ENCODE measurements at places on chromosomes 11 and 22. TPM values are rescaled to one million over a fixed set of nuclear protein-coding genes. Genes with fewer than 3 reads are reported as not detected.

DNA sequence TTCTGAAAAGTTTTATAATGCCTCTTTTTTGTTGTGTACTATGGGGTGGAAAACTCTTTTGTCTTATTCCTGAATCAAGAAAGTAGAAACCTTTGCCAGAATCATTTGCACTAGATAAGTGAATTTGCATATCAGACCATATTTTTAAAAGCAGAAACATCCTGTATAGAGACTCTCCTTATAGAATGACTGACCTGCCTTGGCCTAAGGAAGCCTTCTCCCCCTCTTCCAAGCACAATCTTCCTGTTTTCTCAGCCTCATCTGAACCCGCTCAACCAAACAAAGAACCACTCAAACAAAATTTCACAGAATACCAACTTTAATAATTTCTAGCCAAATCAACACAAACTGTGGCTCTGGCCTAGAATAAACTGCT, 60.3 kb downstream of the SIK3 start:
- no peak for DNase-seq

- DNase-seq: peak; percentile 78
These were observed at the start of gene KMT5B for GRCh38 chr11:68213135-68213515. Gene KMT5B (minus strand): TSS chr11:68213296. CDS start chr11:68190076, 23,220 bp downstream.

DNA sequence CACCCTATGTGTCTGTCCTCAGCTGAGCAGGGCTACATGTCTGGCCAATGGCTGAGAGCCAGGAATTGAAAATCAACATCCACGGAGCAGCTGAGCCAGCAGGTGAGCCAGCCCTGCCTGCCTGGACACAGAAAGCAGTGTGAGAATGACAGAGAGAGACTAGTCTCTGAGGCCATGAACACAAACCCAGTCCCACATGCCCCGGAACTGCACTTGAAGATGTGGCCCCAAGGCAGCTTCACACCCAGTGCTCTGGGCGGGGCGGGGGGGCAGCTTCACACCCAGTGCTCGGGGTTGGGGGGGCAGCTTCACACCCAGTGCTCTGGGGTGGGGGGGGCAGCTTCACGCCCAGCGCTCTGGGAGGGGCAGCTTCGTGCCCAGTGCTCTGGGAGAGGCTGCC, 37.6 kb downstream of the TRMU start:
- DNase-seq: no peak

GRCh38 chr22:41826430-41827383, 6.2 kb upstream of the SREBF2 start:
- no peak for DNase-seq

GRCh38 chr11:85922367-85922766, 67.2 kb downstream of the CCDC83 start:
- DNase-seq: no peak

DNA sequence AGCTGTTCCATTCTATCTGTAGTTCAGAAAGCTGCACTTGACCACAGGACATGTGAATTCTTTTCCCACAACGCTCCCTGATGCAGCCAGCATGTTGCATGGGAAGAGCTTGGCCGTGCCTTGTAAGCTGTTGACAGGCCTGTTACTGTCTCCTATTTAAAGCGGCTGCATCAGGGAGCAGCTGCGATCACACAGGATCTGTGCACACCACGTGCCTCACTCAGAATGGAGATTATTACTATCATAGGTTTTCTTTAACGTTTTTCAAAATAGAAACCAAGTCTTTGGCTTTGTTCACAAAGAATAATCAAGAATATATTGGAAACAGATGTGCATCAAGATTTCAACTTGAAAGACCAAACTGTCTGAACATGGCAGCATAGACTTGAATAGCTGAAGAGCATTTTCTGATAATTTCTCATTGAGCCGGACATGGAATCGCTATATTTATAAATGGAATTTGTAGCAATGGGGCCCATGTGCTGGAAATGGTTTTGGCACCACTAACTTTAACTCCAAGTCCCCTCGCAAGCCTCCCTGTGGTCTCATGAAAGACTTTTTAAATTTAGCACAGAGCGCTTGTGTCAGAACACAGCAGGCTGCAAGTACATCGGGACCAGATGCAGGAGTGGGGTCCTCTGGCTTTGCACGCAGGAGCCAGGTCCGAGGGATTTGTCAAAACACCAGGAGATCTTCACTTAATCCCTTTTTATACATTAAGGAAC, 40.8 kb upstream of the MYO18B start:
- no peak for DNase-seq

DNA sequence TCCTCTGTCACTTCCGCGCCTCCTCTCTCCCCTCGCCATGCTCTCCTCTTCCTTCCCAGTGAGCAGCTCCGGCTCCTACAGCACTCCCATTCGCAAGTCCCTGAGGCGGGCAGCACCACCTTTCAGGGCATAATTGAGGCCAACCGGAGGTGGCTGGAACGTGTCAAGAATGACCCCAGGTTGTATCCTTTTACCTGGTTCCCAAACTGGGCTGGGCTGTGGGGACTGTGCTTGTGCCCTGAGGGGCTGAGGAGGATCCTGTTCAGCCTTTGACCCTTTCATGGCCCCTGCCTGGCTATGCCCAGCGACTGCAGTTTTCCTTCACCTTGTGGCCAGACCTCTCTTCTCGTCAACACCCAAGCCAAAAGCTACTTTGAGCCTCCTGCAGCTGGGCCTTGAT, 84.1 kb downstream of the CEP164 start:
- DNase-seq: no peak

- DNase-seq: no peak
These were observed 804 bp downstream of the CCDC134 start for GRCh38 chr22:41801147-41801819.

- DNase-seq: no peak
These were observed 86.3 kb upstream of the PRR5 start for GRCh38 chr22:44615602-44616180.

GRCh38 chr11:134459246-134460061, 47.4 kb upstream of the B3GAT1 start:
- DNase-seq: no peak

DNA sequence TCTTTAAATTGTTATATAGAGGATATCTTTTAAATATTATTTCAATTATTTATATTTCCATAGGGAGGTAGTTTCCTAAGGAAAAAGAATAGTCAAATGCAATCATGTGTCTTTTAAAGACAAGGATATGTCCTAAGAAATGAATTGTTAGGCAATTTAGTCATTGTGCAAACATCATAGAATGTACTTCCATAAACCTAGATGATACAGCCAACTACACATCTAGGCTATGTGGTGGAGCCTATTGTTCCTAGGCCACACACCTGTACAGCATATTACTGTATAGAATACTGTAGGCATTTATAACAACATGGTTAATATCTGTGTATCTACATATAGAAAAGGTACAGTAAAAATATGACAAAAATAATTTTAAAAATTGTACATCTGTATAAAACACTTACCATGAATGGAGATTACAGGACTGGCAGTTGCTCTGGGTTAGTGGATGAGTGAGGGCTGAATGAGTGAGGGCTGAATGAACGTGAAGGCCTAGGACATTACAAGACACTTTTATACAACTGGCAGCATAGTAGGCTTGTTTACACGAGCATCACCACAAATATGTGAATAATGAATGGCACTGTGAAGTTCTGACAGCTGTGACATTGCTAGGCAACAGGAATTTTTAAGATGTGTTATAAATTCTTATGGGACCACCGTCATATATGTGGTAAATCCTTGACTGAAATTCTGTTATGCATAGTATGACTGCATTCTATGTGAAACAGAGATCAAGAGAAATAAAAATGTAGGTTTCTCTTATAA, 1879.0 kb upstream of the RAG2 start:
- DNase-seq: no peak

Gene SIDT2
- 23.6 TPM for total RNA-seq

Gene SPON1
- total RNA-seq: 0.81 TPM

Gene LRRC4C
- 0.64 TPM for total RNA-seq

Gene ACTN3
- total RNA-seq: 2.0 TPM

Gene MS4A12
- total RNA-seq: not detected

Gene EMSY
- 31.4 TPM for total RNA-seq
